Panc1 (cell line): ENCODE measurements at places on chromosomes 3 and 15. TPM values are rescaled to one million over a fixed set of nuclear protein-coding genes. Genes with fewer than 3 reads are reported as not detected.

- no peak for DNase-seq
Observed at GRCh38 chr3:113600418-113601182, 68.2 kb downstream of the SIDT1 start.

Gene RASL12
- total RNA-seq, result 0.67 TPM

DNA sequence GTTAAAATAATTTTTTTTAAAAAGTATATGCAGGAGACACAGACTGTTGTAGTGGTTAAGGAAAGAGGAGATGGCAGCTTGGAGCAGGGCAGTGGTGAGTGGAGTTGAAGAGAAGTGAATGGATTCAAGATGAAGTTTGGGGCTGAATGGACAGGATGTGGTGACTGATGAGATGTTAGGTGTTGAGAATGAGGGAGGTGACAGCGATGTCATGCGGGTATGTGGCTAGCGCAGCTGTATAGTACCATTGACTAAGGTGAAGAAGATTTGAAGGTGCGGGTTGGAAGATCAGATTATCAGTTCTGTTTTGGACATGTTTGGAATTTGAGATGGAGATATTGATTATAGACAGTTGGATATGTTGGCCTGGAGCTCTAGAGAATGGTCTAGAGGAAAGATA lies 20.1 kb downstream of the FBXO22 start:
- no peak for DNase-seq

GRCh38 chr3:64392001-64392400 lies 166.7 kb upstream of the PRICKLE2 start:
- DNase-seq, result no peak

Gene TTLL13
- 0.39 TPM for total RNA-seq

Gene NCK1
- total RNA-seq, result 43.5 TPM
